ENCODE measurements at places on chromosomes 16 and 17. TPM values are rescaled to one million over a fixed set of nuclear protein-coding genes. Genes with fewer than 3 reads are reported as not detected.
A peak's percentile ranks its signal among the peaks of the same experiment; 100 is the strongest.

Gene PCGF2
- 4.7 TPM for total RNA-seq

Gene ANKRD40CL
- total RNA-seq = not detected

Gene NACA2
- total RNA-seq = not detected

Gene TEX14
- 0.07 TPM for total RNA-seq

Gene RAB11FIP4
- total RNA-seq = 26.4 TPM

Gene KRT13
- total RNA-seq = not detected

DNA sequence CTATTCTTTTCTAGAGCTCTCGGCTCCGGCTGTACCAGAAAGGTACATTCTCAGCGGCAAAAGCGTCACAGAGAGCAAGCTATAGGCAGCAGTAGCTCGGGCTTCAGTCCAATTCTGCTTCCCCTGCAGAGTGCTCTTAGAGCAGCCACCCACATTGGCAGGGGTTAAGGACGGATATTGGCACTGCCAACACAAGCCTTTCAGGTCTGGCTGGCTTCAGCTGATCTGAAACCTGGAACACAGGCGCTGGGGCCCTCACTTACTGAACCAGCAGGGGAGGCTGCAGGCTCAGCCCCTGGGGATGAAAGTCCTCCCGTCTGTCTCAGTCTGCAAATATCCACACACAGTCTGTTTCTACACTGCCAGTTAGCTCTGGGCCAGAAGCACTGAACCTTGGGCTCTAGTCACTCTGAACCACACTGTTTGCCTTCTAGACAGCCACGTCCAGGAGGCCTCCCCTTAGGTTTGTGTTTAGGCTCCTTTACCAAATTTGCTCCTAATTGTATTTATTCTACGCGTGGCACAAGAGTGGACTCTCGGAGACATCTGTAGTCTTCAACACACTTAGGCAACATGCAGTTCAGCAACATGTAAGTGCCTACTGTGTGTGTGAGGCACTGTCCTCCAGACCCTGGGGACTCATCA, 40.1 kb downstream of the HIC1 start:
- H3K27me3 ChIP-seq = no peaks in the 10 kb centered on the region
- H3K36me3 ChIP-seq = peaks cover 14% of the 10 kb centered on the region
- H3K27ac ChIP-seq = no peak overlapping the region

- no peak overlapping the region for H3K27ac ChIP-seq
- no peak overlapping the region for H3K4me3 ChIP-seq
- H3K4me1 ChIP-seq = no peaks in the 10 kb centered on the region
- no peak for DNase-seq
- H3K27me3 ChIP-seq = peaks cover 10% of the 10 kb centered on the region
These were observed 179.3 kb downstream of the TMEM132E start for GRCh38 chr17:34758718-34759117.

DNA sequence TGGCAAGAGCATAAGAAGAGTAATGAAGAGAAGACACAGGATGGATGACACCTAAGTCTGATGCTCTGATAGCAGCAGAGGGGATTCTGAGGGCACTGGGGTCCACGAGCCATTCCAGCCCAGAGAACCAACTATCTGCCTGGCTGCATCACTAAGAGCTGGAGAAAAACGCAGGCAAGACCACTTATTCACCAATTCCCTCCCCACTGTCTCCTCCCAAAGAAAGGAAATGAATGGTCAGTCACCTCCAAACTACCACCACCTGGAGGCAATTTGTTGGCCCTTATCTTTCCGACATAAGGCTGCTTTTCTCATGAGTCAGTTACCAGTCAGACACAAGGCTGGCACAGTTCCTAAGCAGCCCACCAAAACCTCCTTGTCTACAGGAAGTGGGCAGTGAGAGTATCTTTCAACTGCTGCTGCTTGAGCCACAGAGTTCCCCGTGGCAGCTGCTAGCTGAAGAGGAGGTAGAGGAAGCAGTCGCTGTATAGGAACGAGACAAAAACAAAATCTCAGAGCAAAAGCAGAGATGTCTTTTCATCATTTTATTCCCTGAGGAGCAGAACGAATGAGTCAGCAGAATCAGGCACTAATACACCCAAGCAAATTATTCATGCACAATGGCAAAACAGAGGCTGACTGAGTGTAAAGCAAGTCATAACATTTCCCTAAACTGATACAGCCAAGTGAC, 111.1 kb downstream of the SMG6 start:
- H3K27me3 ChIP-seq = no peaks in the 10 kb centered on the region
- DNase-seq = peak; percentile 81
- H3K27ac ChIP-seq = peak overlapping the region; percentile 77
- H3K4me3 ChIP-seq = peak overlapping the region; percentile 57

DNA sequence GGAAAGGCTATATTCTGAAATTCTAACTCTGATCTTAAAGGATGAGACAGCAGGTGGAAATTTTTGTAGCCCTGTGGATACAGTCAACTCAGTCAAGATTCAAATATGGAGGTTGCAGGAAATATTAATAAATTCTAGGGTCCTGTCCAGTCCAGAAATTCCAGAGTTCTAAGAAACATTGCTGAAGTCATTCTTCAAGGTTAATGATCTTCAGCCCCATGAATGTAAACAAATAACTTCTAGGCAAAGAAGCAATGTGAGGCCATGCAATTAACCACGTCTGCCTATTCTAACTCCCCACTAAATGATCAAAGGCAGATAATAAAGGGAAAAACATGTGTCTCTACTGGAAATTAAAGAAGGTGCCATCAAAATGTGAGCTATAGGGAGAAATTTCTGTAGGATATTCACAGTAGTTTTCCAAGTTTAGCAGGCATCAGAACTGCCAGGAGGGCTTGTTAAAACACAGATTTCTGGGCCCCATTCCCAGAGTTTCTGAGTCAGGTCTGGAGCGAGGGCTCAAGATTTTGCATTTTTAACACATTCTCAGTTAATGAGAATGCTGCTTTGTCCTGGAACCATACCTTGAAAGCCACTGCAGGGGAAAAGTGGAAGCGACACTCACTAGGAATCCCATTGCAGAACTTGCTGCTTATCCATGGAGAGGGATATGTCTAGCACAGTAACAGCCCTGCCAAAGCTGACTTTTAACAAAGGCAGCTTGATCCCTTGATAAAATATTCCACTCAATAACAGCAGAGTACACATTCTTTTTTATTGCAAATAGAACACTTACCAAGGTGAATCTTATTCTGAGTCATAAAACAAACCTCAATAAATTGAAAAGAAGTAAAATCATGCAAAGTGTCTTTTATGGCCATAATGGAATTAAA, 61.8 kb downstream of the DNAH3 start:
- H3K36me3 ChIP-seq = no peaks in the 10 kb centered on the region
- H3K27me3 ChIP-seq = peaks cover 34% of the 10 kb centered on the region
- no peak overlapping the region for H3K27ac ChIP-seq
- no peak for DNase-seq
- no peak overlapping the region for H3K4me3 ChIP-seq

DNA sequence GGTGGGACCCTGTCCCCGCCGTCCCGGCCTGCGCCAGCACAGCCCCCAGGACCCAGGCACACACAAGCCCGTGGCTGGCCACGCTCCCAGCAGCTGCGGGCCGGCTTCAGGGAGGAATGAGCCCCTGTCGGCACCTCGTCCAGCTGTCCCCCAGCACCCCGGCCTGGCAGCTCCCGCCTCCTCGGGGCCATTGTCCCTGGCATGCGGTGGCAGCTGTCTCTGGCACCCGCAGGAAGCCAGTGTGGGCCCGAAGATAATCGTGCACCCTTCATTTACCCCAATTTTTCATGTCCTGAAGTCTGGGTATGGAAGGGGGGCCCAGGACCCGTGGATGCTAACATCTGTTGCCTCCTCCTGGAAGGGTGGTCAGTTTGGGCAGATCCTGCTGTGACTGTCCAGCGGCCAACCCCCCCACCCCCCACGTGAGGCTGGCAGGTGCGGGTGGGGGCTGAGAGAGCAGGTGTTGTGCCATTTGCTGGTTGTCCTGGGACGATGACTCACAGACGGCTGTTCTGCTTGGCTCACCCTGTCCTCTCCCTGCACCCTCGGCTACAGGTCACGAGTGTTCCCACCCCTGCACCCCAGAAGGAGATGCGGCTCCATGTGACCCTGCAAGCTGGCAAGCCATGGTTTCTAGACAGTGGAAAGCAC, 4.0 kb upstream of the LMF1 start:
- H3K4me3 ChIP-seq = no peak overlapping the region
- H3K27me3 ChIP-seq = peaks cover 20% of the 10 kb centered on the region
- peaks cover 7% of the 10 kb centered on the region for H3K4me1 ChIP-seq
- no peaks in the 10 kb centered on the region for H3K36me3 ChIP-seq
- no peak overlapping the region for H3K27ac ChIP-seq

DNA sequence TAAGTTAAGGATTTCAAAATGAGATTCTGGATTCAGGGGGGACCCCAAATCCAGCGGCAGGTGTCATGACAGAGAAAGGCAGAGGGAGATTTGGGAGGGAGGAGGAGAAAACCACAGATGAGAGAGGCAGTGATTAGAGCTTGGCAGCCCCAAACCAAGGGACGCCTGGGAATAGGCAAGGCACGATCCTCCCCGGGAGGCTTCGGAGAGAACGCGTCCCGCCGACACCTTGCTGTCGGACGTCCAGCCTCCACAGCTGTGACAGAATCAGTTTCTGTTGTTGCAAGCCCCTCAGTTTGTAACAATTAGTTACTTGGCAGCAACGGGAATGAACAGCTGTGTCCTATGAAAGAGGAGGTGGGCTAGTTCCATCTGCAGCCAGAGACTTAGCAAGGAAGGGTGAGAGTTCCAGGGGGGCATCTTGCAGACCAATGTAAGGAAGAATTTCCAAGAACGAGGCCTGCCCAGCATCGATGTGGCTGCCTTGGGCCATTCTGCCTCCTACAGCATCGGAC, 110.7 kb upstream of the SDK2 start:
- no peak overlapping the region for H3K27ac ChIP-seq
- H3K36me3 ChIP-seq = no peaks in the 10 kb centered on the region
- H3K4me1 ChIP-seq = no peaks in the 10 kb centered on the region
- no peak overlapping the region for H3K4me3 ChIP-seq

GRCh38 chr17:48612456-48612853, 1.6 kb upstream of the HOXB7 start:
- peaks cover 7% of the 10 kb centered on the region for H3K36me3 ChIP-seq
- peaks cover 40% of the 10 kb centered on the region for H3K4me1 ChIP-seq
- H3K27ac ChIP-seq = peak overlapping the region; percentile 18
- H3K27me3 ChIP-seq = peaks cover 81% of the 10 kb centered on the region
- peak overlapping the region; percentile 74 for H3K4me3 ChIP-seq
- no peak for DNase-seq

GRCh38 chr16:57387598-57388354, 15.5 kb downstream of the CX3CL1 start:
- DNase-seq = no peak
- no peaks in the 10 kb centered on the region for H3K36me3 ChIP-seq
- H3K27me3 ChIP-seq = peaks cover 6% of the 10 kb centered on the region
- no peak overlapping the region for H3K4me3 ChIP-seq

DNA sequence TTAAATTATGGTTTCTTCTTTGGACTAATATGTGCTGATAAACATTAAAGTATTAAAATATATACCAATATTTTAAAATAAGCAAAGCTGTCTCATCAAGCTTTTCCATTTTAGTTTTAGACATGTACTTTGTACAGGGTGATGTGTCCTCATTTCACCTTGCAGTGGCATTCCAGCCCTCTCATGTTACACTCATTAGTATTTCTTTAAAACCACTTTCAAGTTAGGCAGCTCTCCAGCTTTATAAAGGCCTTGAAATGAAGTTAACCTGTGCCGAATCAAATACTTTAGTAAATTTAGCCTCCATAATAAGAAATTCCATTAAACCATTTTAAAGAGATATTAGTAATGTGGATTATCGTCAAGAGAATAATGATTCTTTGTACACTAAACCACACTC, 107.6 kb upstream of the HLF start:
- no peak for DNase-seq
- H3K27me3 ChIP-seq = no peaks in the 10 kb centered on the region
- no peak overlapping the region for H3K27ac ChIP-seq
- no peaks in the 10 kb centered on the region for H3K36me3 ChIP-seq

- peaks cover 43% of the 10 kb centered on the region for H3K27me3 ChIP-seq
- DNase-seq = no peak
- H3K4me3 ChIP-seq = no peak overlapping the region
- H3K4me1 ChIP-seq = peaks cover 1% of the 10 kb centered on the region
- no peak overlapping the region for H3K27ac ChIP-seq
These were observed 74.0 kb upstream of the CREBBP start for GRCh38 chr16:3954411-3954921.

DNA sequence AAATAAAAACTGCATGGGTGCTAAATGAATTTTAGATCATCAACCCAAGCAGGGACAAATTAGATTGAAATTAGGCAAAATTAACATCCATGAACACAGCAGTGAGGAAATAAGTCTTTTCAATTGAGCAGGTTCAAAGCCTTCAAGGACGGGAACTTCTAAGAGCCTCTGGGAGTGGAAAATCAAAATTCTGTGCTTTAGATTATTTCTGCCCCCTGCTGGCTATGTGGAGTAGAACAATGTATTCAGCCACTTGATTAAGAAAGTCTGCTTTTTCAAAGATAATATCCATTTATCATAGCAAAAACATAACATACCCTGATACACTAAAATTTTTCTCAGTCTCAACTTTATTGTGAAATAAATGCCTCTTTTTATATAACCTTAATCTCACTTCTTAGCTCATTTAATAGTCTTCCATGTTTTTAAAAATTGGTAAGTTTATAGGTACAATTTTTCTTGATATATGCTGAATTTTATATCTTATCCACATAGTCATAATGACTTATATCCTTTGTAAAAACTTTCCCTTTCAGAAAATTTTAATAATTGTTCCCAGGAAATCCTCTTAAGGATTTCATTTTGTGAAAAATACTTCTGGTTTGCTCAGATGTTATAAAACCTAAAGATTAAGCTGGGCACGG, 28.1 kb upstream of the NOL11 start:
- peaks cover 10% of the 10 kb centered on the region for H3K36me3 ChIP-seq
- peak; percentile 87 for DNase-seq
- H3K4me1 ChIP-seq = peaks cover 4% of the 10 kb centered on the region
- no peak overlapping the region for H3K27ac ChIP-seq
- H3K4me3 ChIP-seq = no peak overlapping the region

DNA sequence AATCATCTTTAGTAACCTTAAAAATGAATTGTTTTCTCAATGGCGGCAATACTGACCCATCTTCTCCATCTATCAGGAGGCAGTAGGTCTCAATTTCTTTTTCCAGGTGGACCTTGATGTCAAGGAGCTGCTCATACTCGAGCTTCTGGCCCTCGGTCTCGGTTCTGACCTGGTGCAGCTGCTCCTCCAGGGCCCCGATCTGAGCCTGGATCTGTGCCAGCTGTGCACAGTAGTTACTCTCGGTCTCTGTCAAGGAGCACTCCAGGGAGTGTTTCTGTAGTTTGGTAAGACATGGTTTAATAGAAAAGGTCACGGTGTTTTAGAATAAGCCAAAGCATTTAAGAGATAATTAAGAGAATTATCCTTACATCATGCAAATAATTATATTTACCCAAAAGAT, 4.9 kb downstream of the KRT27 start:
- H3K27me3 ChIP-seq = peaks cover 55% of the 10 kb centered on the region
- DNase-seq = no peak
- no peak overlapping the region for H3K4me3 ChIP-seq
- H3K27ac ChIP-seq = no peak overlapping the region
- no peaks in the 10 kb centered on the region for H3K36me3 ChIP-seq
